Transverse colon (tissue), 4 donors: ENCODE measurements at places on chromosomes 12 and 14. TPM values are rescaled to one million over a fixed set of nuclear protein-coding genes. Genes with fewer than 3 reads are reported as not detected.

GRCh38 chr12:52019113-52019770 lies 12.5 kb downstream of the TAMALIN start:
- no peak overlapping the region for H3K4me3 ChIP-seq
- H3K27ac ChIP-seq, result no peak overlapping the region
- H3K36me3 ChIP-seq, result no peaks in the 10 kb centered on the region
- peaks cover 12% of the 10 kb centered on the region for H3K4me1 ChIP-seq
- DNase-seq, result no peak

DNA sequence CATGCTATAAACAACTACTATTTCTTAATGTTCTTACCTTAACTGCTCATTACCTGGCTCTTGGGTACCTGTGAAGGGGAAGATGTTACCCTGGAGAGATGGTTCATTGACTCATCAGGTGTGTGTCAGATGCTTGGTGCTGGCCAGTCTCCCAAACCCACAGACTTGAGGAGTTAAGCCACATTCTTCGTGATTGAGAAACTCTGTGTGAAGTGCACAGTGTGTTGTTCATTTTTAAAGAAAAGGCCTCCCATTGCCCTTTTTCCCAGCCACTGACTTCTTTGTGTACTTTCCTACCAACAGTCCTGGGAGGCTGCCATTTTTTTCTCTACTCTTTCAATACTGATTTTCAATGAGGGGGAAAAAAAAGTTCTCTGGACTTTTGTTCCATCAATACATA lies 3.2 kb downstream of the MGST1 start:
- peaks cover 3% of the 10 kb centered on the region for H3K4me1 ChIP-seq
- no peak overlapping the region for H3K4me3 ChIP-seq

- peaks cover 73% of the 10 kb centered on the region for H3K4me1 ChIP-seq
- H3K4me3 ChIP-seq, result no peak overlapping the region
- no peaks in the 10 kb centered on the region for H3K36me3 ChIP-seq
Measured at GRCh38 chr14:68173227-68173972, 353.8 kb downstream of the RAD51B start.

- no peak for DNase-seq
- no peaks in the 10 kb centered on the region for H3K4me1 ChIP-seq
- no peaks in the 10 kb centered on the region for H3K36me3 ChIP-seq
- H3K4me3 ChIP-seq, result no peak overlapping the region
- no peak overlapping the region for H3K27ac ChIP-seq
Measured at GRCh38 chr12:93938317-93938716, 210.1 kb upstream of the PLXNC1 start.

Gene PLA2G1B
- not detected for total RNA-seq

Gene KLRC1
- total RNA-seq, result not detected

Gene KRT71
- not detected for total RNA-seq

DNA sequence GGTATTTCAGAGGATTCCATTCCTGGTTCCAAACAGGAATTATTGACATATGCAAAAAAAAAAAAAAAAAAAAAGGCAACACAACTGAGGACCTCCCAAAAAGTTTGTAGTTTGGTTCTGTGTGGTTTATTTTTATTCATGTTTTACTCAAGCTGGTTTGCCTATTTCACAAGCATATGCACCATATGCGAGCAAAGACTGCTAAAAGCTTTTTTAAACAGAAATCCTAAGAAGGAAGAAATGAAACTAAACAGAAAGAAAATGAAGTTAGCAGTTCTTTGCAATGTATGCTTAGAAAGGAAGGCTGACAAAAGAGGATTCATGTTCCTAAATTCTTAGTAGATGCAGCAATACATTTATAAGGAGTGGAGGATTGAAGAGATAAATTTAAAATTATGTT lies 487.6 kb upstream of the FLRT2 start:
- no peaks in the 10 kb centered on the region for H3K36me3 ChIP-seq
- H3K27me3 ChIP-seq, result no peaks in the 10 kb centered on the region
- no peak overlapping the region for H3K4me3 ChIP-seq
- DNase-seq, result no peak

GRCh38 chr14:103260629-103261124 lies 73.4 kb upstream of the EIF5 start:
- H3K4me1 ChIP-seq, result peaks cover 4% of the 10 kb centered on the region
- H3K27ac ChIP-seq, result peak overlapping the region; percentile 73
- peak overlapping the region; percentile 40 for H3K4me3 ChIP-seq
- H3K36me3 ChIP-seq, result no peaks in the 10 kb centered on the region

Gene TEP1
- 72.2 TPM for total RNA-seq
